ENCODE measurements at places on chromosomes 5 and 9.
A peak's percentile ranks its signal among the peaks of the same experiment; 100 is the strongest.

- no peak for DNase-seq
These were observed 136.2 kb downstream of the TARS1 start for GRCh38 chr5:33576726-33577590.

DNA sequence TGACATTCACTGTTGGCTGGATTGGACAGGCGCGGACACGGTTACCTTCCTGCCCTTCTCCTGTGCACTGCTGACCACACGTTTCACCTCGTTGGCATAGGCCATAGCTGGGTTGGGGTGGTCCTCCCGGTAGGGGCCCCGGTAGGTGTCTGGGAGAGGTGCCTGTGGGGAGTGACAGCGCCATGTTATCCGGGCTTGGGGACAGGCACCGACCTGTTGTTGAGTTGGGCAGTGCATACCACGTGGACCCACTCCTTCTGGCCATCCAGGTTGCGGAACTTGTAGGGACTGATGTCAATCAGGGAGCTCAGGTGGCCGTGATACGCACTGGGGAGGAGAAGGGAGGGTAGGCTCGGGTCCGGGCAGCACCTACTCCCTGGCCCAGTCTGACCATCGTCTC lies 8.2 kb downstream of the PHYKPL start:
- DNase-seq = no peak

- no peak for DNase-seq
These were observed 107.3 kb downstream of the DOCK2 start for GRCh38 chr5:169744336-169744735.

- no peak for DNase-seq
These were observed 491 bp upstream of the ZCCHC9 start for GRCh38 chr5:81300921-81301270.

DNA sequence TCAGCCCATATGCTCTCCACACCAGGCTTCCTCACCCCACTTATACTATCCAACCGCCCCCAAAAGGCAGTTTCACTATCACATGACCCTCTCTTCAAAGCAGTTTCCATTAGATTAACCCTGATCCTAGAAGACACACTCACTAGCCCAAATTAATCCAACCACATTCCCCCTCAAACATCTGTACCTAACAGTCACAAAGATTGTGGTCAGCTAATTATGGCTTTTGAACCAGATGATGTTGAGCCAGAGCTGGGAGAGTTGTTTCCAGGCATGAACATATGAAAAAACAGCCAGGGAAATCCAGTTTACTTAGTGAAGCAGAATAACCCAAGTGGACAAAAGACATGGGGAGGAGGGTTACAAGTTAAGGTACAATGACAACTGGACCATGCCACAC lies 131.2 kb downstream of the SPOCK1 start:
- DNase-seq = no peak

DNA sequence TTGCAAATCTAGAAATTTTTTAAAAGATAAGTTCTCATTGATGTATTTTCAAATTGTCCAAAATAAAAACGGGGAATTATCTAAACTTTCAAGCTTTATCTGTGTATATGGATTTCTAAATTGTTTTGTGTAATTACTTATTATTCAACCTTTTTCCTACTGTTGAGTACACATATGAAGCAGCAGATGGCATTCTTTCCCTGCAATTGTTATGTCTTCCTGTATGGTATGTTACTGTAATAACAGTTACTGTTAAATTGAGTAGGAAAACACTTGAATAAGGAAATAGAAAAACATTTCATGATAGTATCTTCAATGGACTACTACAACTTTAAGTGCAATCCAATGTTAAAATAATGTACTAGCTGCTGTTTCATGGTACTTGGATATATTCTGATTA lies 124.8 kb downstream of the RANBP17 start:
- peak; percentile 2 for DNase-seq

GRCh38 chr5:3542158-3542557 lies 53.5 kb upstream of the IRX1 start:
- no peak for DNase-seq

- no peak for DNase-seq
These were observed 9.6 kb downstream of the KIAA1958 start for GRCh38 chr9:112496074-112496722.

DNA sequence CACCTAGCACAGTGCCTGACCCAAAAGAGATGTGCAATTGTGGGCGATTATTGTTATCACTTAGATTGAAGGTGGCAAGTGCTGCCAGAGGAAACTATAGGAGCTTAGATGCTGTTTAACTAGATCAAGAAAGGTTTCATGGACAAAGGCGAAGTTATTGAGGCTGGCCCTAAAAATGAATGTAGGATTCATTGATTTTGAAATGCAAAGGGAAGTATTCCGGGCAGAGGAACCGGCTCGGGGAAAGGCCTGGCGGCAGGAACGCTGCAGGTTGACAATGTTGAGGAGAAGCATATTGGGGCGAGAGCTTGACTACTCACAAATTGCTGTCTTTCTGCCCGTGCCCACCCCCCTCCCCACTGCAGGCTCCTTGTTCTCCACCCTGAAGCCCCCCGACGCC lies 37.4 kb upstream of the TTC1 start:
- DNase-seq = no peak

GRCh38 chr5:116668390-116668789 lies 93.8 kb upstream of the SEMA6A start:
- DNase-seq = no peak

DNA sequence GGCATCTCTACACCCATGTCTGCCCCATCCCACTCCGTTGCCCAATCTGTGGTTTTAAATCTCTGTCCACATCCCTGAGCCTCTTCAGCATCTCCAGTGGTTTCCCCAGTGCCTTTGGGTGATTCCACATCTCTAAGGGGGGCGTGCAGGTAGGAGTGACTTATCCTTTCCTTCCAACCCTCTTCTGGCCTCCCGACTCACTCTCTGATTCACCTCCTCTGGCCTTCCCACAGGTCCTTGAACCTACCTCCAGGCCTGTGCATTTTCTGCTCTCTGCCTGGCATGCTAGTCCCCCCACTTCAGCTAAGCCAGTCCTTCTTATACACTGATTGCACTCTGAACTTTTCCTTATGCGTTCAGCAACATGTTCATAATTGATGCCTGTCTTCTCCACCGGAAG lies 99.0 kb downstream of the RALGPS1 start:
- DNase-seq = no peak

- peak; percentile 70 for DNase-seq
These were observed 4.0 kb downstream of the CXXC5 start for GRCh38 chr5:139651853-139652787.

- no peak for DNase-seq
These were observed 113.0 kb upstream of the ANKRD55 start for GRCh38 chr5:56346044-56346710.

DNA sequence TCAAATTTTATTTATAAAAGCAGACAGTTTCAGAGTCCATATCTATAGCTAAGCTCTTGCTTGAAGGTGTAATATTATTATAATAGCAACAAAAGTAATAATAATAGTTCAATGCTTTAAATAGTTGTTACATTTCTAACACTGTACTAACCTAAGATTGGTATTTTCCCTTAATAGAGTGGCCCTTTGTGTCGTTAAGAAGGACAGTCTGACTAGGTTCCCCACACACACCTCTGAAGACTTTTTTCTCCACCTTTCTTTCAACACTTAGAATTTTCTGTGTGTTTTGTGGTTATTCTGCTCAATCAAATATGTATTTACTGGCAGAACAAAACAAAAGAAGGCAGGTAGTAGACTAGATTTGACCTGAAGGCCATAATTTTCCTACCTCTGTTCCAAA lies 223.2 kb upstream of the ACO1 start:
- DNase-seq = no peak
